ENCODE measurements at places on chromosomes 12 and 14. TPM values are rescaled to one million over a fixed set of nuclear protein-coding genes. Genes with fewer than 3 reads are reported as not detected.

DNA sequence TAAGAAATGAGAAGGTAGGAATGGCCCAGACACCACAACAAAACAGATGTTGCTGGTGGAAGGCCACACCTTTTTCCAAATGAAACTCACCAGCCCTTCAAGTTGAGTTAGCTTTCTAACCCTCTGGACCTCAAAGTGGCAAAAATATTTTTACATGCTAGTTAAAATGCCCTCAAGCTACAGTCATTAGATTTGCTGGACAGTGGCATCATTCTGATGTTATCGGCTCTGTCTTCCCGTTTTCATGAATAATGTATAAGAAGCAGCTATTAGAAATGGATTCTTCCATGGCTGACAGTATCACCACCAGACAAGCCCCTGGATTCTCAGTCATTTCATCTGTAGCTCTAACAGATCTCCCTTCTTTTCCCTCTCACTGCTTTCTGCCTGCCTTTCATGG is 37.1 kb upstream of the PLXNC1 start:
- peaks cover 11% of the 10 kb centered on the region for H3K4me1 ChIP-seq
- H3K36me3 ChIP-seq = no peaks in the 10 kb centered on the region
- no peak for DNase-seq
- H3K4me3 ChIP-seq = no peak overlapping the region
- H3K27me3 ChIP-seq = no peaks in the 10 kb centered on the region

The TTC8 gene
- polyA plus RNA-seq = 25.7 TPM

The RDH16 gene
- 0.34 TPM for polyA plus RNA-seq

- H3K4me1 ChIP-seq = no peaks in the 10 kb centered on the region
- H3K27me3 ChIP-seq = no peaks in the 10 kb centered on the region
- no peaks in the 10 kb centered on the region for H3K36me3 ChIP-seq
- no peak for DNase-seq
Measured at GRCh38 chr12:83823386-83824045, 1089.1 kb downstream of the SLC6A15 start.

The SOAT2 gene
- polyA plus RNA-seq = 126 TPM

DNA sequence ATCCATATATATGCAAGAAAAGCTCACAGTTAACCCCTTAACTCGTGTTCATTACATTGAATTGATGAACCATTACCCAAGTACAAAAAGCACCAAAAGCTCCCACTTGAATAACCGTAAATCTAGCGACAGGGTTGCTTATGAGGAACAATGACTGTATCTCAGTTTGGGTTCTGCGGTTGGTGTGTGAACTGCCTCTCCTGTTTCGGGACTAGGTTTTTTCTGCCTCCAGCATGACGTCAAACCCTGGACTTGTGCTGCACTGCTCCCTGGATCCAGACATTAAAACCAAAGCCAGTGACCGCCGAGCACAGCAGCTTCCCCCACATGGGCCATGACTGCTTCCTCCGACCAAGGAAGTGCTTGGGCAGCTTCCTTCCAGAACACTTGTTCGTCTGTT is 77.7 kb downstream of the SETD3 start:
- DNase-seq = no peak
- H3K4me1 ChIP-seq = peaks cover 9% of the 10 kb centered on the region
- H3K4me3 ChIP-seq = no peak overlapping the region
- peaks cover 56% of the 10 kb centered on the region for H3K36me3 ChIP-seq
- no peaks in the 10 kb centered on the region for H3K27me3 ChIP-seq

DNA sequence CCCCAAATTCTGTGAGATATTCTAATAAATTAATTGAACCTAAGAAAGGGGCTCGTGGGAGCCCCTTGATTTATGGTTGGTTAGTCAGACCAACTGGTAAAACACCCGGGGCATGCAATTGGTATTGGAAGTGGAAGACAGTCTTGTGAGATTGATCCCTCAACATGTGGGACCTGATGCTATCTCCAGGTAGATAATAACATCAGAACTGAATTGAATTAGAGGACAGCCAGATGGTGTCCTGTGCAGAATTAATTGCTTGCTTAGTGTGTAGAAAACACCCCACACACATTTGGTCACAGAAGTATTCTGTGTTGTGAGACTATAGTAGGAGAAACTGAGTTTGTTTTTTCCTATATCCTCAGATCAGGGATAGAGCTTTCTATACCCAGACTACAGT is 22.0 kb downstream of the PYROXD1 start:
- H3K4me1 ChIP-seq = no peaks in the 10 kb centered on the region
- no peak overlapping the region for H3K4me3 ChIP-seq
- DNase-seq = no peak
- H3K27ac ChIP-seq = no peak overlapping the region

The PLEKHD1 gene
- polyA plus RNA-seq = 0.03 TPM

GRCh38 chr14:104680806-104681688 is 8.4 kb upstream of the INF2 start:
- H3K4me1 ChIP-seq = peaks cover 75% of the 10 kb centered on the region
- H3K27ac ChIP-seq = peak overlapping the region; percentile 73
- H3K36me3 ChIP-seq = no peaks in the 10 kb centered on the region
- no peak overlapping the region for H3K4me3 ChIP-seq
- peak; percentile 83 for DNase-seq
- H3K27me3 ChIP-seq = no peaks in the 10 kb centered on the region

GRCh38 chr12:109504068-109504467 is 26.6 kb downstream of the UBE3B start:
- H3K27me3 ChIP-seq = no peaks in the 10 kb centered on the region
- peaks cover 89% of the 10 kb centered on the region for H3K36me3 ChIP-seq
- no peaks in the 10 kb centered on the region for H3K4me1 ChIP-seq

DNA sequence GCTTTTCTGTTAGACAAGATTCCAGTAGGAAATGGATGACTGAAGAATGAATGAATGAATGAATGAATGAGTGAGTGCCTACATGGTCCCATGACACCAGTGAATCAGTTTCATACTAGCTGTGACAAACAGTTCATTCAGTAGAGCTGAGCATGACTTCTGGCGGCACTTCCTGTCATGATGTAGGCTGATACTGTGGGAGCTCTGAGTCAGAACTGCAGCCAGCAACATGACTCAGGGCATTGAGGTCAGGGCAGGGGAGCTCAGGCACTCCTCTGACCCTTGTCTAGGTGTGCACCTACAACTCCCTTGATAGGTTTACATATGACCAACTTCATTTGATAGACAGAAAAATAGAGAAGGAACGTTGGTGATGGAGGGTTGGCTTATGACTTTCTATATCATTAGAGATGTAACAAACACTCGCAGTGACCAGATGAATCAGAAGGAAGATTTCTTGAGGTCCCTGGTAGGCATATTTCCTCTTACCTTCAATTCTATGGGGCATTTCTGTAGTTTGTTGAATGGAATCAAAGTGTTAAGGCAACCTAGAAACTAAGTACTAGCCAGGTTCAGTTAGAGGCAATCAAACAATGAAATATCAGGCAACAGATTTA is 139.3 kb upstream of the ARHGAP5 start:
- peak; percentile 92 for DNase-seq
- H3K27ac ChIP-seq = peak overlapping the region; percentile 77
- H3K27me3 ChIP-seq = no peaks in the 10 kb centered on the region
- peaks cover 26% of the 10 kb centered on the region for H3K4me1 ChIP-seq
- H3K4me3 ChIP-seq = no peak overlapping the region
- no peaks in the 10 kb centered on the region for H3K36me3 ChIP-seq

DNA sequence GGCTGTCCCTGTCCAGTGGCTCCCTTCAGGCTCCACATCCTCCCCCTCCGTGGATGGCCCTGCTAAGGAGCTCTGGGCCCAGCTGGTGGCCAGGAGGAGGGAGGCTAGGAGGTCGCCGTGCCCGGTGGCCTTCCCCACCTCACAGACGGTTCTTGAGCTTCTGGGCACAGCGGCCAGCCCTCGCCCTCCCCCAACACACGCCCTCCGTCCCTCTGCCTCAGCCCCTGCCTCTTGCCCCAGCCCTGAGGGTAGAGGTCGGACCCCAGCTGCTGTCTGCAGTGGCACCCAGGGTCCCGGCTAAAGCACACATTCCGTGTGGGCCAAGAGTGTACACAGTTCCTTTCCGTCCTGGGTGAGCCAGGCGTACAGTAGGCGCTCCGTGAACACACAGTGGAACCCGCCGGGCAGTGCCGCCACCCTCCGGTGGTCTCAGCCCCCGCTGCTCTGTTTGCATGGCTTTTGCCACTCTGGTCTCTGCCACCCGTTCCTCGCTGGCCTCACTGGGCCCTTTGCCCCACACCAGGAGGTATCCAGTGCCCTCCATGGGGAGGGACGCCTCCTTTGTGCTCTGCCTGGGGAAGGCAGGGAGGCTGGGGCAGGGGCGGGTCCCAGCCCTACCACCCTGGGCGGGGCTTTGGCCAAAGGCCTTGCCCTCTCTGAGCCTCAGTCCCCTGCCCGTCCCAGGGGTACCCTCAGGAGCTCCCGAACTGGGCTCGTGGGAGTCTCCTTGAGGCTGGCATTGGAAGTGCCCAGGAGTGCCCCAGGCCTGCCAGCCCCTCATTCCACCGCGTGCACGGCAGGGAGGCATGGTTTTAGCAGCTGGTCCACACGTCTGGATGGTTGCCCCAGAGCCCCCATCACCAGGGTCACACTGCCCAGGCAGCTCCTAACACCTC is 13.0 kb downstream of the TRMT61A start:
- no peaks in the 10 kb centered on the region for H3K36me3 ChIP-seq
- H3K27me3 ChIP-seq = no peaks in the 10 kb centered on the region
- peaks cover 45% of the 10 kb centered on the region for H3K4me1 ChIP-seq
- H3K27ac ChIP-seq = no peak overlapping the region

- no peaks in the 10 kb centered on the region for H3K27me3 ChIP-seq
- DNase-seq = no peak
- H3K4me1 ChIP-seq = no peaks in the 10 kb centered on the region
- no peak overlapping the region for H3K4me3 ChIP-seq
Measured at GRCh38 chr12:42935756-42936155, 346.2 kb upstream of the PRICKLE1 start.

The CLEC2A gene
- polyA plus RNA-seq = not detected

GRCh38 chr12:49969651-49970429 is 2.9 kb upstream of the AQP6 start:
- DNase-seq = no peak
- H3K4me3 ChIP-seq = no peak overlapping the region
- no peaks in the 10 kb centered on the region for H3K36me3 ChIP-seq
- H3K27ac ChIP-seq = no peak overlapping the region
- H3K27me3 ChIP-seq = peaks cover 46% of the 10 kb centered on the region

DNA sequence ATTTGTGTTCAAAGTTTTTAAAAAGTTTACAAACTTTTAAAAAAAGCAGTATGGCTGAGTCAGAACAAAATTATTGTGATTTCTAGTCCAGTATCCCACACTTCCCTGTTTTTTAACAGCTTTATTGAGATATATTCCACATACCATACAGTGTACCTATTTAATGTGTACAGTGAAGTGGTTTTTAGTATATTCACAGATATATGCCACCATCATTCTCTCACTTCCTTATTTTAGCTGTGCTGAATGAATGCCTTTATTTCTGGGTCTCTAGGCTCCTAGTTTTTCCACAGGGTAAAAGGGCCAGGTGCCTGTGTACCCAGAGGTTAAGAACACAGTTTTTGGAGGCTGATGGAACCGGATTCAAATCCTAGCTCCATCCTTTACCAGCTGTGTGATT is 58.9 kb upstream of the SRSF5 start:
- peaks cover 63% of the 10 kb centered on the region for H3K36me3 ChIP-seq
- no peak for DNase-seq
- peaks cover 19% of the 10 kb centered on the region for H3K4me1 ChIP-seq
- no peak overlapping the region for H3K27ac ChIP-seq
- no peaks in the 10 kb centered on the region for H3K27me3 ChIP-seq

DNA sequence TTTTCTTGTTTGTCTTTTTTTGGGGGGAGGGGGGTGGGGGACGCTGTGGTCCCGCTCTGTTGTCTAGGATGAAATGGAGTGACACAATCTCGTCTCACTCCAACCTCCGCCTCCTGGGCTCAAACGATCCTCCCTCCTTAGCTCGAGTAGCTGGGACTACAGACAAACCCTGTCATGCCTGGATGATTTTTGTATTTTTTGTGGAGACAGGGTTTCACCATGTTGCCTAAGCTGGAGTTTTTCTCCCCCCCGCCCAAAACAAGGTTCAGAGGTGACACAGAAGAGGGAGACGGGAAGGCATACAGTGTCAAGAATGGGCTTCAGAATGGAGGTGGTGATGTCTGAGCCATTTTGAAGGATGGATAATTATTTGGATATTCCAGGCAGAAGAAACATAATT is 116.9 kb upstream of the ATF1 start:
- H3K27me3 ChIP-seq = no peaks in the 10 kb centered on the region
- DNase-seq = no peak
- no peak overlapping the region for H3K4me3 ChIP-seq
- no peaks in the 10 kb centered on the region for H3K4me1 ChIP-seq
- H3K36me3 ChIP-seq = peaks cover 9% of the 10 kb centered on the region
- no peak overlapping the region for H3K27ac ChIP-seq

DNA sequence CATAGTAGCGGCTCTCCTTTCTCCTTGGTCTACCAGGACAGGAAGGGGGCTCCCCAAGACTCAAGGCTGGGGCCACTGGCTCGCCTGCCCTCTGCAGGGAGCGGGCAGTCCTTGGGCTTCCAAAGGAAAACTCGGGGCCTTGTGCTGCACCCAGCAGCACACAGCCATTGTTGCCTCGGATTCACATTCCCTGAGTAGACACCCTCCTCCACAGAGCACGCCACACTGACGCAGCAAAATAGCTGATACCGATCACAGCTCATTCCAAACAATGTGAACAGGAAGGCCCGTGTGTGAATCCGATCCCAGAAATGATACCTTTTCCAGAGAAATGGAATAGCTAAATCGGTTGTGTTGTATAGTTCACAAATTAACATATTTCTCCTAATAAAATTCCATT is 65.1 kb upstream of the DYNC1H1 start:
- no peak overlapping the region for H3K27ac ChIP-seq
- no peak overlapping the region for H3K4me3 ChIP-seq
- no peaks in the 10 kb centered on the region for H3K27me3 ChIP-seq
- H3K4me1 ChIP-seq = peaks cover 3% of the 10 kb centered on the region

DNA sequence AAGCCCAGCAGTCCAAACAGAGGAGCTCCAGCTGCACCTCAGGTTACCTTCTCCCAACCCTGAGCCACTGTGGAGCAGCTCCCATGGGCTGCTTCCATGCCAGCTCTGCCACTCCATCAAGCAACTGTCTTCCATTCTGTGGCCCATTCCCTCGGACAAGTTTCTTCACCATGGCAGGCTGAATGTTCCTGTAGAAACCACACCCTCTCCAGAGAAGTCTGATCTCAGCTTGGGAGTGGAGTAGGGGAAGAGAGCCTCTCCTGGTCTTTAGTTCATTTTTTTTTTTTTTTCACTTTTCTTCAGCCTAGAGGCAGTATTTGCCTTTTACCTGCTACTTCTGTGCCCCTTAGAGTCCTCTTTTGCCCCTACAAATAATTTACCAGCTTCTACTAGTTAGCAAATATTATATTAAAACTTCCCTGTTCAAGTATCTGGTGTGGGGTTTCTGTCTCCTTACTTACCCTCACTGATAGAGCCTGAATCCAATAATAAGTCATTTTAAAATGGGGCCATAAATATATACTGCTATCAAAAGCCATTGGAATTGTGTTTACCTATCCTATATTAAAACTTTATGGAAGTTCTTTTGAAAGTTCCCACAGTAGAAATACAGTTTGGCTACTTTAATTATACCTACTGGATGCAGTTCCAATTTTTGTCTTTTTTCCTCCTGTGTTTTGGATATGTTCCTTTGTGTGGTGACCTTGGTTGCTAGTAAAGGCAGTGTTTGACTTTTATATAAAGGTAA is 11.7 kb upstream of the SLC17A8 start:
- no peak overlapping the region for H3K27ac ChIP-seq
- no peaks in the 10 kb centered on the region for H3K4me1 ChIP-seq
- H3K4me3 ChIP-seq = no peak overlapping the region
- DNase-seq = no peak

GRCh38 chr14:29925736-29926135 is 1.9 kb downstream of the PRKD1 start:
- H3K27ac ChIP-seq = no peak overlapping the region
- peak overlapping the region; percentile 4 for H3K4me3 ChIP-seq
- peaks cover 7% of the 10 kb centered on the region for H3K4me1 ChIP-seq
- H3K27me3 ChIP-seq = no peaks in the 10 kb centered on the region
- DNase-seq = no peak

All from large intestine (tissue), 12 donors.